Fibroblast of villous mesenchyme (primary cell): ENCODE measurements at places on chromosomes 7 and 10.

DNA sequence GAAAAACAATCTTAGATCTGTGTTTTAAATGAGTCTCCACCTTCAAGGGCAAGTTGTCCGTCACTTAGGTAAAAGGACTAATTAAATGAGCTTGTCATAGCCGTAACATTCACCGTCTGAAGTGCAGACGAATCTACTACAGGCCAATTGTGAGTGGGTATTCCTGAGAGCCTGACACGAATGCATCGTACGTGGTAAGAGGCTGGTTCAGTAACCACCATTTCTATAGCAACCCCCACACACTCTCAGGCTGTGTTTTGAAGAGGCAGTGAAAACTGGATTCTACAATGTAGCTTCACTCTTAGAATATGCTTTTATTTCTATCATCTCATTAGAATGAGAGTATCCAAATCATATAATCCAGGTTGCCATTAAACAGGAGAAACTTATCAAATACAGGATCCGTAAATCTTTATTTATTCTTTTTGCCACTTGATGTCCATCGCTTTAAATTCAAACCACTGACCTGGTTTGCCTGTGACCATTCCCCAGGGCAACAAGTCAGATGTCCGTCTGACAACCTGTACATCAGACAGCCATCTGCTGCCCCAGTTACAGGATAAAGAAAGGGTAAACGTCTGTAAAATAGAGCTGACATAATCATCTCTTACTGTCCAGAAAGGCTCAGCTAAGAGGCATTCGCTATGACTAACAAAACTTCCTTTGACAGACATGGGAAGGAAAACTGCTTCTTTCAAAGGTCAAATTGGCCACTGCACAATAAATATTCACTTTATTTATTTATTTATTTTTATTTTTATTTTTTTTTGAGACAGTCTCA is 70.3 kb upstream of the NMT2 start:
- DNase-seq: no peak

GRCh38 chr7:127682140-127682539 is 30.1 kb downstream of the SND1 start:
- no peak for DNase-seq

DNA sequence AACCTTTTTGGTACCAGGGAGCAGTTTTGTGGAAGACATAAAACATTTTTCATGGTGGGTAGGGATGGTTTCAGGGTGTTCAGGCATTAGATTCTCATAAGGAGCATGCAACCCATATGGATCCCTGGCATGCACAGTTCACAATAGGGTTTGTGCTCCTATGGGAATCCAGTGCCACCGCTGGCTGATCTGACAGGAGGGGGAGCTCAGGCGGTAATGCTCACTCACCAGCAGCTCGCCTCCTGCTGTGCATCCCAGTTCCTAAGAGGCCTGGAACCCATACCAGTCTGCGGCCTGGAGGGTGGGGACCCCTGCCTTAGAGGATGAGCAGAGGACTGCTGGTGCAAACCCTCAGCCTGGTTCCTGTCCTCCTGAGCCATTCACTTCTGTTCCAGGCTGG is 561.7 kb downstream of the SDK1 start:
- no peak for DNase-seq

DNA sequence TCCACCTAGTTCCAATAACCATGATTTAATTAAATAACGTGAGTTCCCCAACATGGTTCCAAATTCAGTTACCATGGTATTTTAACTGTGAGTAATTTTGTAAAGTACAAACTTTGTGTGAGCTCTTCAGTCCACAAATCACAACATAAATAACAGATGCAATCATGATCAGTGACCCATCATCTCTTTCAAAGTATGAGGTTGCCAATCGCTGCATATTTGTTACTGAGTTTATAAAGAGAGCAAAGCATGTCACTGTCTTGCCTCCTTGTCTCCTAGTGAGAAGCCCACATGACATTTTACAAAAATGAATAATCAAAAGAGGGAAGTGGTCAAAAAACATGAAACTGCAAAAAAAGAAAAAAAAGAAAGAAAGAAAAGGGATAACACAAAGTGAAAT is 69.1 kb upstream of the PDSS1 start:
- no peak for DNase-seq

GRCh38 chr7:124799448-124799847 is 33.9 kb upstream of the GPR37 start:
- no peak for DNase-seq

DNA sequence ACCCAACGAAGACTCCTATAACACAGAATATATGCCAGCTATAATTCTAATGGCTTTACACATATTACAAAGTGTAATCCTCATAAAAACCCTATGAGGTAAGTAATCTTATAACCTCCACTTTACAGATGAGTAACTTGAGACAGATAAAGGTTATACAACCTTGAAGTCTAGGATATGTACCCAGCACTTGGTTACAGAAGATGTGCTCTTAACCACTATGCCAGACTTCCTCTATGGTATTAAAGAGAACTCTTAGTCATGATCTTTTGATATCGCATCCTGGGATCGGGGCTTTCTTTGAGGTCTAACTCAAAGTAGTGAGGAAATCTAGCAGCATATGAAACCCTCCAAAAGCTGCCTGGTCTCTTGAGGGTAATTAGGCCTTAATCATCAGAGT is 319.2 kb upstream of the LRRN3 start:
- DNase-seq: no peak

- DNase-seq: peak; percentile 44
These were observed 17.0 kb downstream of the FAM131B start for GRCh38 chr7:143345428-143345900.

DNA sequence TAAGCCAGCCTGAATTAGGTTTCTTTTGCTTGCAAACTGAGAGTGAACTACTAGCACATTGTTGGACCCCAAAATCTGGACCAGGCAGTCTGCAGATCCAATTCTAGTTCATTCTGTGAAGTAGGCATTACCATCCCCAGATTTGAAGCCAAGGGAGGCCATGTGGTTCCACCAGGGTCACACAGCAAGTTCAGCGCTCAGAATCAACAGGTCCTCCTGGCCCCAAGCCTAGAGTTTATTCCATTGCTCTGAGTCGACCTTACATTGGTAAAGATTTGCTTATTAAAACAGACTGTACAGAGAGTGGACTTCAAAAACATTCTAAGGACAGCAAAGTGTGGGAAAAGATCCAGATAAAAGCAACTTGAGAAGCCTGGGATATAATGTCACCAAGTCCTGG is 50.9 kb downstream of the AFAP1L2 start:
- DNase-seq: no peak

- peak; percentile 3 for DNase-seq
These were observed 207.3 kb upstream of the POT1 start for GRCh38 chr7:125136755-125137532.

DNA sequence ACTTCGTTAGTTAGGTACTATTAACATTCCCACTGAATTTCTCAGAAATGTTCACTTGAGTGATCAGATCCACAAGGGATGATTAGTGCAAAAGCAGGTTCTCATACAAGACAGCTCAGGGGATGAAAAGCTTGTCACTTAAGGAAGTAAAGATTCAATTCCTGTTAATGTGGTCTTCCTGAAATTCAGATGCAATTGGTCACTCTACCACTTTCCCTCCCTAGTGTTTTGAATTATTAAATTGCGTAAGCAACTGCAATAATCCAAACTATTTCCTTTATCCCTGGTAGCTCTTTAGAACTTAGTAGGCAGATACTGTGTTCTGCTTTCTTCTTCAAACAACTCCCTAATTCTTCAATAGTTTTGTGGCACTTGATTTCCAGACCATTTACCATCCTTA is 121.4 kb downstream of the MAGI2 start:
- DNase-seq: peak; percentile 9

- DNase-seq: no peak
These were observed 495.1 kb downstream of the AUTS2 start for GRCh38 chr7:70093205-70093904.

- no peak for DNase-seq
These were observed 204.7 kb downstream of the ADARB2 start for GRCh38 chr10:1532636-1533035.

GRCh38 chr10:3265088-3265487 is 92.5 kb upstream of the PITRM1 start:
- DNase-seq: no peak

GRCh38 chr7:107570298-107570697 is 6.5 kb downstream of the DUS4L start:
- DNase-seq: no peak

GRCh38 chr10:32125023-32125422 is 68.8 kb upstream of the KIF5B start:
- DNase-seq: no peak

- no peak for DNase-seq
These were observed 1028.5 kb upstream of the PHF14 start for GRCh38 chr7:9945131-9945530.

GRCh38 chr10:113430634-113431397 is 122.0 kb upstream of the HABP2 start:
- no peak for DNase-seq

GRCh38 chr7:119197877-119198527 is 973.5 kb downstream of the ANKRD7 start:
- peak; percentile 45 for DNase-seq

DNA sequence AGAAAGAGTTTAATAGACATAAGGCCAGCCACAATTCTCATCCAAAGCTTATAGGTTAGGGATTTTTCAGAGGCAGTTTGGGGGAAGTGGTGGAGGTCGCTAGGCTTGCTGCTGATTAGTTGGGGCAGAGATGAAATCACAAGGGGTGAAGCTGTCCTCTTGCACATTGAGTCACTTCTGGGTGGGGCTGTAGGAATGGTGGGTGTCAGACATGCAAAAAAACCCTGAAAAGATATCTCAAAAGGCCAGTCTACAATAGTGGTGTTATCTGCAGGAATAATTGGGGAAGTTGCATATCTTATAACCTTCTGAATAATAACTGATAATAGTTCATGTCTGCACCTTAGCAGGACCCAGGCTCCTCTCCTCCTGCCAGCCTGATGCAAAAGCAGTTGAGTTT is 2.1 kb downstream of the FAM24B start:
- DNase-seq: no peak

GRCh38 chr10:30773501-30773900 is 143.9 kb upstream of the LYZL2 start:
- DNase-seq: no peak

- peak; percentile 97 for DNase-seq
These were observed 15.5 kb downstream of the SVIL start for GRCh38 chr10:29619241-29619669.

DNA sequence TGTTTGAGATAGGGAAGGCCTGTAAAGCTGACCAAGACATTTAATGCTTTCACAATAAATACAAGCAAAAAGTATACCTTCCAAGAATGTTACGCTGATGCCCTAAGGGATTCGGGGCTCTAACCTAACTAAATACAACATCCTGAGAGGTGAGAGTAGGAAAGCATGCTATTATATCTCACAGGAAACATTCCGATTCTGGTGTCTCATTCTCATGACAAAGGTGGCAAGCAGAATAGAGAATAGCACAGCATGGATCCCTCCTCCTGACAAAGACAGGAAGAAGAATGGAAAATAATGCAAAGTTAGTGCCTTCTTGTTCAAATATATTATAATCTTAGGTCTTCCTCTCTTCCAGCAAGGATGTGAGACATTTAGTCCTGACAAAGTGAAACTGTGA is 504.3 kb downstream of the TFEC start:
- DNase-seq: no peak

GRCh38 chr10:72260976-72261783 is 12.5 kb upstream of the DDIT4 start:
- DNase-seq: peak; percentile 93

DNA sequence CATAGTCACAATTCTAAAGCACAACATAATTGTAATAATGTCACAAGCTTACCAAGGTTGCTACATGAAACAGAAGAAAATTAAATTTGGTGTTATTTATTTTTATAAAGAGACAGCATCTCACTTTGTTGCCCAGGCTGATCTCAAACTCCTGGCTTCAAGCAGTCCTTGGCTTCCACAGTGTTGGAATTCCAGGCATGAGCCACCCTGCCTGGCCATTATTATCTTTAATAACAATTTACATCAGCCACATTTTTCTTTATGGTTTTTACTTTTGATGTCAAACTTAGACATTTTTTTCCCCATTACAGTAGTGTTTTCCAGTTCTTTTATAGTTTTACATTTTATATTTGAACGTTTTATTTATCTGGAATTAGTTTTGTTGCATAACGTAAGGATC is 46.7 kb downstream of the BMPR1A start:
- DNase-seq: no peak

- DNase-seq: no peak
These were observed 67.1 kb upstream of the RPA3 start for GRCh38 chr7:7785344-7785973.

GRCh38 chr10:110775020-110775375 is 96.7 kb upstream of the PDCD4 start:
- no peak for DNase-seq

- DNase-seq: peak; percentile 59
These were observed 903 bp downstream of the ZNF655 start for GRCh38 chr7:99559175-99559915.

GRCh38 chr10:43231523-43232078 is 35.3 kb downstream of the RASGEF1A start:
- DNase-seq: no peak

- DNase-seq: no peak
These were observed 6.7 kb upstream of the STK17A start for GRCh38 chr7:43576241-43576640.

DNA sequence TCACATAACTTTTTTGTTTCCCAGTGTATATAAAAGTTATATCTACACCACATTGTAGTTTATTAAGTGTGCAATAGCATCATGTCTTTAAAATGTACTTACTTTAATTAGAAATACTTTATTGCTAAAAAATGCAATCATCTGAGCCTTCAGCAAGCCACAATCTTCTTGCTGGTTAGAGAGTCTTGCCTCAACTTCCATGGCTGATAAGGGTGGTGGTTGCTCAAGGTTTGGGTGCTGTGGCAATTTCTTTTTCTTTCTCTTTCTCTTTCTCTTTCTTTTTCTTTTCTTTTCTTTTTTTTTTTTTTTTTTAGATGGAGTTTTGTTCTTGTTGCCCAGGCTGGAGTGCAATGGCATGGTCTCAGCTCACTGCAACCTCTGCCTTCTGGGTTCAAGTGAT is 360.0 kb downstream of the MAGI2 start:
- DNase-seq: no peak

DNA sequence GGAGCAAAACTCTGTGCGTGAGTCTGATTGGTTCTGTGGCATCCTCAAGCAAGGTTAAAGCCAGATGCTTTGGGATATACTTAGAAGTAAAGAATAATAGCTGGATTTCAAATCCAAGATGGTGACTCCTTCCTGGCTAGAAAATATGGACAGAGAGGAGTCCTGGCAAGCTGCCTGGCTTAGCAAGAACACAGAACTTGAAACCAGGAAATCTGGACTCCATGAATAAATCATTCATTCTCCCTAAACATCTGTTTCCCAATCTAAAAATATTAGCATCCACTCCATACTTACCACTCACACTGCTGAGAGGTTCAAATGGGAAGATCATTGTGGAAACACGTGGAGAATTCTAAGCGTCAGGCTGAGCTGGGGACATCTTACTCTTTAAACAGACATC is 1074.1 kb upstream of the AUTS2 start:
- DNase-seq: no peak
